ENCODE measurements at places on chromosomes 16 and 17.
A peak's percentile ranks its signal among the peaks of the same experiment; 100 is the strongest.

DNA sequence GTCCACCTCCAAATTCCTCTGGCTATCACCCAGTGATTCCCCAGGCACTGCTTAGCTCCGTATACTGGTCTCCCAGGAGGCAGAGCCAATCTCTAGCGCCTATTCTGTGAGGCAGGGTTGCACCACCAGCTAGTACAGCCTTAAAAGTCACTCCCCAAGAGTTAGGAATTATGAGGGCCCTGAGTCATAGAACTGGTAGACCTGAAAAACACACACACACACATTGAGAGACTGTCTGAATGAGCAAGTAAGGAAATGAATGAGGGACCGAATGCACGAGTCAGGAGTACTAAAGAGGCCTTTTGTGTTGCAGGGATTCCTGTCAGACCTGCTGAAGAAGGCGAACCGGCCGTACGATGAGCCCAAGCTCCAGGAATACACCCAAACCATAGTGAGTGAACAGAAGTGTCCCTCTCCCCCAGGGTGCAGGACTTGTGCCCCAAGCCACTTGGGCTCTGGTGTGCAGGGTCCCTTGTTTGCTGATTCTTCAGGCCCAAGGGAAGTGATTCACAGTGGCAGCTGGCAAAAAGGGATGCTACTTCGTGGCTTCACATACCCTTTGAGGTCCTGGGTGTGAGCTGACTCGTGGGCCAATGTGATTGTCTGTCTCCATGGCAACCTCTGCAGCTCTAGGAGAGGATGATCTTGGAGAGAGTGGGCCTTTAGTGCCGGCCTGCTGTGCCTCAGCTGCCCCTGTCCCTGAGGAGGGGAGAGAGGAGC lies 24.7 kb downstream of the CALB2 start:
- no peak for DNase-seq

GRCh38 chr17:61837175-61838051 lies 25.9 kb downstream of the BRIP1 start:
- peak; percentile 66 for DNase-seq

DNA sequence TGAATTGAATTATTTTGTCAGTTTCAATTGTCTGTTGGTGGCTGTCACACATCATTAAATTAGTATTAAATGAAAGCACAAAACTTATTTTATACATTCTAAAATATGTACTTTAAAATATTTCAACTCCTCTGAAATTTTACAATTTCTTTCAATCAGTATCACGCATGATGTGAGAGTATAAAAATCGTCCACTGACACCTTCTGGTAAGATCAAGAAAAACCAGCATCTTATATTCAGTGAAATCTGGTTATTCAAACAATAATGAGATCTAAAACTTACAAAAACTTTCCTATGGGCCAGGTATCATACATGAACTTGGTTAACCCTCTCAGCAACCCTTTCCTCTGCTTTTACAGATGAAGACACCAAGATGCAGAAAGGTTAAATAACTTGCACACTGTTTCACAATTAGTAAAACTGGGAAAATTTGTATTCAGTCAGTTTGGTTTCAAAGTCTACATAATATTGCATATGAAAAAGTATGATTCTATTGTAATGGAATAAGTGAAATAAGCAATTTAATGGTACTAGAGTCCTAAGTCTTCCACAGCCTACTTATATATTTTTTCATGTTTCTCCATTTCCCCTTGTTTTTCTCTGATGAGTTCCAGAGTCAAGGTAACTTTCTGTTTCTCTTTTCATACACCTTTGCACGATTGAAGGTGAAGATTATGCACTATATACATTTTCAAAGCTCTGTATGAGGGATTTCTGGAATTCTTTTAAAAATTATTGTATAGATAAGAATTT lies 58.7 kb downstream of the EFCAB5 start:
- DNase-seq = no peak

DNA sequence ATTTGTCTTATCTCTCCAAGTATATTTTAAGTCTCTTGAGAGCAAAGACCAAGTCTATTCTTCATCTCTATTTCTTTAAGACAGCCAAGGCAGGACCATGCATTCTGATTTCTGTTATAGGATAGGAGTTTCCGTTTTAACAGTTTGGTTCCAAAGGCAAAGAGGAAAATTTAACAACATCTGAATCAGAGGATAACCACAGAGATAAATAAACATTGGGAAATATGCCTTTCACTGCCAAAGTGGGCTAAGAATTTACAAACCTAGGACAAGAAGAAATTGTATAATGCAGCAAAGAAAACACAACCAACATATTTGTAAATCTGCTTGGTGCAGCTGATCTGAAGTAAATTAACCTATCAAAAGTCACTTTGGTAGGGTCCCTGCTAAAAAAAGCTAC lies 37.7 kb downstream of the USP32 start:
- DNase-seq = no peak

DNA sequence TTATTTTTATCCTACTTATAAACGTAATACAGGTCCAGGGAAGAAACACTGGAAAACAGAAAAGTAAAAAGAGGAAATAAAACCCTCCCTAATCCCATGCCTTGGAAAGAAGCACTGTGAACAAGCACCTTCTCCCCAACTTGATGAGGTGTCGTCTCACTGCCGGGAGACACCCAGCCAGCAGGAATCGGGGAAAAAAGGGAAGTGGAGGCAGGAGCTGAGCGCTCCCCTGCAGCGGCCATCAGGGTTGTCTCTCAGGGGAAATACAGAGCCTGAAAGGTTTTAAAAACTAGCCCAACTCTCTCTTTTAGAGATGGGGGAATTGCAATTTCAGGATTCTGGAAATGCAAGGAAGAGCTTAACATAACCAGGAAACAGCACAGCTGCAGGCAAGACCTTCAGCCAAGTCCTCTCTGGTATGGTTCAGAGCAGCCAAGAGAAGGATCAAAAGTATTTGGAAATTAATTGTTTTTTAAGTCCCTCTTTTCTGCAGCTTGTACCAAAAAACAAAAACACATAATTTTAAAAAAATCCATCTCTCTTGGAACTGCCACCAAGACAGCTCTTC lies 96.3 kb upstream of the RCVRN start:
- DNase-seq = no peak

DNA sequence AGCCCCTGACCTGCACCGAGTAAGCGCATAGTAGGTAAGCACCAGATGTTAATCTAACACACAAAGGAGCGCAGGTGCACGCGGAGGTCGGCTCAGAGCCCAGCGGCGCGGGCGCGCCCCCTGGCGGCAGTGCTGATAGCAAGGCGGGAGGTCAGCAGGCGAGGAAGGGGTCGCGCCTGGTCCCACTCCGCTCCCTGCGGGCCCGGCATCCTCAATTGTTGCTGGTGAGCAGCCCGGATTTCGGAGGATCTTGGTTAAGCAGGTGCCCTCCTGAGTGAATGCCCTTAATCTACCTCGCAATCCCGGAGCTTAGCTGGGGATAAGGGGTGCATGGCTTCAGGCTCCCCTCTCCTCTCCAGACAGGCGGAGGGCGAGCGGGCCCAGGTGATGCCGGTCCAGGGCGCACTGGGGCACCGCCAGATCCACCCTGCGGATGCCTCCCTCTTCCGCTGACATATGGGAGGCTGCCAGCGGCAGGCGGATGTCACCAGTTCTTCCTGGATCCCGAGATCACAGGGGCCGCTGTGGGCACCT lies 4.0 kb upstream of the WNT3 start:
- peak; percentile 26 for DNase-seq

GRCh38 chr16:77298418-77299360 lies 99.5 kb downstream of the SYCE1L start:
- no peak for DNase-seq

DNA sequence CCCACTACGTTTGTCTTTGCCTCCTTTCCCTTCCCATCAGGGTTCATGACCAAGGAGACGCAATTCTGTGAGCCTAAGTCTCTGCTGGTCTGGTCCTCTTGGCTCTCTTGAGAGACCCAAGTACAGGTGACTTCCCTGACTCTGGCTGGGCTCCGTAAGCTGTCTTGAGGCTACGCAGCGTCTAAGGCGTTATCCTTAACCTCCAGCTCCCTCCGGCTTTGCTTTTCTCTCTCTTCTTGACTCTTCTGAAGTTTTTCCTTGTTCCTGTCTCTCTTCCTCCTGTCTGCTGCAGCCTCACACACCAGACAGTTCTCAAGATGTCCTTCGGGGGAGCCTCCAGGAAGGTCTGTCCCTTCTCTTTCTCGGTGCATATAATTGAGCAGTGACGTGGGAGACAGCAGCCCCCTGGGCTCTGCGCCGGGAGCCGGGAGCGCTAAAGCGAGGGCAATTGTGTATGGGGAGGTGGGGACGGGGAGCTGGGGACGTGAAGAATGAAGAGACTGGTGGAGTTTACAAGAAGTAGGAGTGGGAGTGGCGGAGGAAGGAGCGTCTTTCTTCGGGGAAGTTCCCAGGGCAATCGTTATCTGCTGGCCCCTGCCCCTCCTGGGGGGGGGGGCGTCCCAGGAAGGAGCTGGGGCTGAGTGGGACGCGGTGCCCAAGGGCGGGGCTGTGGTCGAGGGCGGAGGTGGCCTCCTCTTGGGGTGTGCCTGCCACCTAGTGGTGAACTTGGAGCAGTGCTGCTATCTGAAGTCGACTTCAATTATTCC lies 6.9 kb upstream of the PIRT start:
- DNase-seq = peak; percentile 76

- no peak for DNase-seq
These were observed 8.6 kb upstream of the SKAP1 start for GRCh38 chr17:48438516-48439061.

GRCh38 chr16:47197536-47198179 lies 53.9 kb upstream of the NETO2 start:
- DNase-seq = no peak

GRCh38 chr16:12061336-12062055 lies 85.0 kb downstream of the SNX29 start:
- no peak for DNase-seq

GRCh38 chr16:77961814-77962213 lies 60.5 kb upstream of the CLEC3A start:
- DNase-seq = no peak

- no peak for DNase-seq
These were observed 209.4 kb downstream of the MRTFB start for GRCh38 chr16:14280541-14280940.

- DNase-seq = no peak
These were observed 133.4 kb downstream of the MAP2K6 start for GRCh38 chr17:69547947-69548346.

DNA sequence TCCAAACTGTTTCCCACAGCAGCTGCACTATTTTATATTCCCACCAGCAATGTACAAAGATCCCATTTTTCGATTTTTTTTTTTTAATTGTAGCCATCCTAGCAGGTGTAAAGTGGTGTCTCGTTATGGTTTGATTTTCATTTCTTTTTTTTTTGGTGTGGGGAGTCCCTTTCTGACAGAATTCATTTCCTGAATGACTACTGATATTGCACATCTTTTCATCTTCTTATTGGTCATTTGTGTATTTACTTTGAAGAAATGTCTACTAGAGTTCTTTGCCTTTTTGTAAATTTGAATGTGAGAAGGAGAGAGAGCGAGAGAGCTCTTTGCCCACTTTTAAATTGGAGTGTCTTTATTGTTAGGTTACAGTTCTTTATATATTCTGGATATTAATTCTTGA lies 14.0 kb downstream of the CYB5B start:
- no peak for DNase-seq

GRCh38 chr17:81298325-81298990 lies 3.4 kb upstream of the SLC38A10 start:
- no peak for DNase-seq

GRCh38 chr16:27404163-27404823 lies 2.3 kb downstream of the IL21R start:
- no peak for DNase-seq

DNA sequence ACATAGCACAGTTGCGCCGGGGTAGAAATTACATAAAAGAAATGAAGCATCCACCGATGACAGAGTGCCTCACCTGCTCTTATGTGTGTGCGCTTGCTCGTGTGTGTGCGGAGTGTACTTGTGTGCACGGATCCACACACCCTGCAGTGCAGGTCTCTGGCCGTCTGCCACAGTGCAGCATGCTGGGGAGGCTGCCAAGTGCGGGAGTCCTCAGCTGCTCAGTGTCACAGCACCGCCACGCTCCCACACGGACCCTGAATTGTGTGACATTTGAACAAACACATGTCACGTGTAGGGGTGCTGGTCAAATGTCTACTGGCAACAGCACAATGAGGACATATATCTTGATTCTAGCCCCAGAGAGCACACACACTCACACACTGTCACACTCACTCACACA lies 243.0 kb upstream of the MYOCD start:
- DNase-seq = no peak

GRCh38 chr17:5826384-5826783 lies 242.1 kb upstream of the NLRP1 start:
- DNase-seq = no peak

DNA sequence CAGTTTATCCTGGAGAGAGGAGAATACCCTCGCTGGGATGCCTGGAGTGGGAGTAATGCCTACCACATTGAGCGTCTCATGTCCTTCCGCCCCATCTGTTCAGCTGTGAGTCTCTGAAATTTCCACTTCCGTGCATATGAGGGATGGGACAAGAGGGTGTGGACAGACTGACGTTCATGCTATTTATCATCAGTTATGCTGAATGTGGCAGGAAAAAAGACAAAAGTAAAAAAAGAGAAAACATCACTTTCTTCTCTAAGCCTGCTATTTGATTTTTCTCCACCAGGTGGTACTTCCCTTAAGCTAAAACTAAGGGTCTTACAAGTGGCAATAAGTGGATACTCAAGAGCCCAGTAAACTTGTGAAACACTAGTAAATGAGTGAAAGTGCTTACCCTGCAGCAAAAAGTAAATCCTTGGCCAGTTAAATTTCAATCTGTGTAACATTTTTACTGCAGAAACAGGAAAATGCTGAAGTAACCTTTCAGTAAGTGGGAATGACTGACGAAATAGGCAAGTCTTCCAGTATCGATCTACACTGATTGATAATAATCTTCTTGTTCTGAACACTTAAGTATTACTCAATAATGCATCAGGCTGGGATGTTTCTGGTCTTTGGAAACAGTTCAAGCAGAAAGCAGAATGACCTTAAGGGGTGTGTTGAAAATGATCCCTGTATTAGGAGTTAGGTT lies 5.6 kb downstream of the CRYBA1 start:
- DNase-seq = no peak

- DNase-seq = no peak
These were observed 25.8 kb downstream of the CAPNS2 start for GRCh38 chr16:55592306-55592705.

- no peak for DNase-seq
These were observed 44.4 kb upstream of the ATP2A3 start for GRCh38 chr17:4008441-4009185.

DNA sequence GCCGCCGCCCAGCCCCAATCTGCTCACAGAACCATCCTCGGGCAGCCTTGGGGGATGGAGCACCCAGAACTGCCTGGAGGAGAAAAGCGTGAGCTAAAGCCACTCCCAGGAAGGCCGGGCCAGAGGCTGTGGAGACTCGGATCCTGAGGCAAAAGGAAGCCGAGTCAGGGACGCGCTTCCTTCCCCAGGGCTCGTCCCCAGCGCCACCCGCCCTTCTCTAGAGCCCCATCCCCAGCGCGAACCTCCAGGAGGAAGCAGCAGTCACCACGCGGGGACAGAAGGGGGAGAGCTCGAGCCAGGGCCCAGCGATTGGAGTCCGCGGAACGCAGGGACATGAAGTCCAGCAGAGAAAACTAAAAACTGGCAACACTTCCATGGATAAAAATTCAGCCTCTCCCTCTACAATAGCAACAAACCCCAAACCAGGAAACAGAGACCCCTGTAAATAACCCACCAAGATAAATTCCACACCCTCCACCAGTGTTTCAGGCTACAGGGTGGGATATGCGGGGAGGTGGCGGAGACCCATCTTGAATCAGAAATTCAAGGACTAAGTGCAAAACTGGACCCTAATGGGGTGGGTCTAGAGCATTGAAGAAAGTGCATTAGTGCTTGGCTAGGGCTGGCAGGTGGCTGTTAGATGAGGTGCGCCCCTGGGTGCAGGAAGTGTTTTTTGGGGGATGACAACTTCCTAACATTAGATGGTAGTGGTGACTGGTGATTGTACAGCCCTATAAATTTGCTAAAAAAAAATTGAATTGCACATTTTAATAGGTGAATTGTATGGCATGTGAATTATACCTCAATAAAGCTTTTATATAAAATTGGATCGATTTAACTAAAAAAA lies 116.1 kb upstream of the METRNL start:
- peak; percentile 37 for DNase-seq

All from naive thymus-derived CD8-positive, alpha-beta T cell (primary cell).